Kasumi-1 (cell line): ENCODE measurements at places on chromosomes 7 and 10.

GRCh38 chr10:99845837-99846382, 63.5 kb downstream of the ABCC2 start:
- DNase-seq, result peak; percentile 94

GRCh38 chr10:132898391-132899053, 43.8 kb downstream of the CFAP46 start:
- no peak for DNase-seq

- DNase-seq, result no peak
Measured at GRCh38 chr7:154729056-154729455, 273.9 kb downstream of the PAXIP1 start.

GRCh38 chr10:77457721-77458120, 179.9 kb downstream of the KCNMA1 start:
- DNase-seq, result no peak

DNA sequence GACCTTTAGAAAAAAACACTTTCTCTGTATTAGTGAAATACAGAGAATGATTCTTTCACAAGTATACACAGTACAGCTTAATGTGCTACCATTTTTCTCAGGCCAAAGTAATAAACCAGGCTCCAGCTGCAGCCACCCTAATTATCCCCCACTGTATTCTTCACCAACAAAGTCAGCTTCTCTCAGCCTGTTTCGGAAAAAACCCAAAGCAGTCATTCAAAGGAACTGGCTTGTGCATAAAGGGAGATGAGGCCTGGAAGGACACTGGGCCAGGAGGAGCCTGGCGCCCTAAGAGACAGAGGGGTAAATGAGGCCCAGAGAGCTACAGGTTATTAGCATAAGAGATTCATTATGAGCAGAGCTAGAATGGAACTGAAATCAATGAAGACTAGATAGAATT, 9.2 kb downstream of the USP54 start:
- DNase-seq, result no peak

DNA sequence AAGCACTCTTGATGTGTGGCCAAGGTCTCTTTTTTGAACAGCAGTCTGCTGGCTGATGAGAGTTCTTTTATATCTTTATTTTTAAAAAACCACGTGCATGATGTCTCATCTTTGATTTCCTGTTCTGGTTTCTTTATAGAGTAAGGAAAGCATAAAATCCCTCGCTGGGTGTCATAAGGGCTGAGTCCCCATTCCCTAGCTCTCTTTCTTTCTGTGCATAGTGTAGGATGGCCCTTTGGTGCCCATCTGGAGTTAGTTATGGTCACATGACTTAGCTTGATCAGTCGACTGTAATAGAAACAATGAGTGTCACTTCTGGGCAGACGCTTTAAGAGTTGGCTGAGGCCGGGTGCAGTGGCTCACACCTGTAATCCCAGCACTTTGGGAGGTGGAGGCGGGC, 38.5 kb downstream of the GHRHR start:
- no peak for DNase-seq

DNA sequence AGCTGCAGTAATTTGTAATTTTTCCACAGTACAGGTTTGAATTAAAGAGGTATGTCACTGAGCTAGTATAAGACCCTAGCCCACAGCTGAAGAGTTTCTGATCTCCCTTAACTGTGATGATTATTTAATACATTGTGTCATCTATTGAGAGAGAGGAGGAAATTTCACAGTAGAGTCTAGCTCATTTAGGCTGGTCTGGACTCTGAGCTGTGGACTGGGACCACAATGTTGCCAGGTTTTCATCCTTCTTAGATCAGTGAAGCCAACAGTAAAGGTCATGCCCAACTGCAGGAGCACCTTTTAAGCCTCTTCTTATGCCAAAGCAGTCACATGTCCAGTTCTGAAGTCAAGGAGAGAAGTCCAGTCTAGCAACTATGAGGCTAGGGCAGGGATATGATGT, 8.9 kb downstream of the TES start:
- DNase-seq, result no peak

GRCh38 chr7:151696721-151697514, 177.2 kb upstream of the RHEB start:
- no peak for DNase-seq

- DNase-seq, result no peak
Measured at GRCh38 chr7:13420726-13421125, 568.7 kb downstream of the ETV1 start.

DNA sequence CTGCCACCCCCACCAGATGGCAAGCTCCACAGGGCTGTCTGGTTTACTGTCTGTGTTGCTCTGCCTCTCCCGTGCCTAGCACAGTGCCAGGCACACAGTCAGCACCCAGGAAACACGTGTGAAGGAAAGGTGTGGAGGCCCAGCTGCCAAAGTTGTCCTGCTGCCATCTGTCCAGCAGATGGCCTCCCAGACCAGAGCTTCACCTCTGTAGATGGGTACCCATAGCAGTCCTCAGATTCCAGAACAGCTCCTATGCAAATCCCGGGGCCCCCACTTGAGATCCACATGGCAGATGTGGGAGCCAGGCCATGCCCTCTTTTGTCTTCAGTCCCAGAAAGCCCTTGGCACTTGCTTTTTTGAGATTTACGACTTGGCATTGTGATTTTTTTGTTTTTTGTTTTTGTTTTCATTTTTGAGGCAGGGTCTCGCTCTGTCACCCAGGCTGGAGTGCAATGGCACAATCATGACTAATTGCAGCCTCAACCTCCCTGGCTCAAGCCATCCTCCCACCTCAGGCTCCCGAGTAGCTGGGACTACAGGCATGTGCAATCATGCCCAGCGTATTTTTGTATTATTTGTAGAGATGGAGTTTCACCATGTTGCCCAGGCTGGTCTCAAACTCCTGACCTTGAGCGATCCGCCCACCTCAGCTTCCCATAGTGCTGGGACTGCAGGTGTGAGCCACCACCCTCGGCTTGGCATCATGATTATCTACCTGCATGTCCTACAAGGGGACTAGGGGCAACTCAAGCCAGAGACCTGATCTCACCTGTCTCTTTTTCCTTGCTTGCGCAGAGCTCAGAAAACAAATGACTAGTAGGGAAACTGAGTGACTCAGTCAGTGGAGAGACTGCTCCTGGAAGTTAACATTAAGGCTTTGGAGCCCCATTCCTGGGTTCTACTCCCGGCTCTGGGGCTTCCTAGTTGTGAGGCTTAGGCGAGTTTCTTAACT, 16.9 kb upstream of the PALD1 start:
- DNase-seq, result peak; percentile 59

- no peak for DNase-seq
Measured at GRCh38 chr10:54585572-54585971, 215.5 kb downstream of the PCDH15 start.

DNA sequence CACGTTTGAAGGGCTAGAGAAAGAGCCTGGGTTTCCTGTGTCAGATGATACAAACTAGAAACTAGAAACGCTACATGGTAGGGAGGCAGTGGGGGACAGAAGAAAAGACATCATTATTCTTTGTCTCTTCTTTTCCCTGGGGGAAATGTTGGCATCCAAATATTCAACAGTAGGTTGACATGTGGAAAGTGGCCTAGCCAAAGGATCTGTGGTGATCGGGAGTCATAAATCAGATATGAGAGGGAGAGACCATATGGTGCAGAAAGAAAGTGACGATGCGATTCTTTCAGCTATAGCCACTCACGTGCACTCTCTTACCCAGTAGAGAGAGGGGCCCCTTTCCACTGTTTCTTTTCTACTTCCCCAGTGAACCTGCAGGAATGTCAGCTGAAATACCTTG, 964.7 kb downstream of the LRMDA start:
- no peak for DNase-seq

DNA sequence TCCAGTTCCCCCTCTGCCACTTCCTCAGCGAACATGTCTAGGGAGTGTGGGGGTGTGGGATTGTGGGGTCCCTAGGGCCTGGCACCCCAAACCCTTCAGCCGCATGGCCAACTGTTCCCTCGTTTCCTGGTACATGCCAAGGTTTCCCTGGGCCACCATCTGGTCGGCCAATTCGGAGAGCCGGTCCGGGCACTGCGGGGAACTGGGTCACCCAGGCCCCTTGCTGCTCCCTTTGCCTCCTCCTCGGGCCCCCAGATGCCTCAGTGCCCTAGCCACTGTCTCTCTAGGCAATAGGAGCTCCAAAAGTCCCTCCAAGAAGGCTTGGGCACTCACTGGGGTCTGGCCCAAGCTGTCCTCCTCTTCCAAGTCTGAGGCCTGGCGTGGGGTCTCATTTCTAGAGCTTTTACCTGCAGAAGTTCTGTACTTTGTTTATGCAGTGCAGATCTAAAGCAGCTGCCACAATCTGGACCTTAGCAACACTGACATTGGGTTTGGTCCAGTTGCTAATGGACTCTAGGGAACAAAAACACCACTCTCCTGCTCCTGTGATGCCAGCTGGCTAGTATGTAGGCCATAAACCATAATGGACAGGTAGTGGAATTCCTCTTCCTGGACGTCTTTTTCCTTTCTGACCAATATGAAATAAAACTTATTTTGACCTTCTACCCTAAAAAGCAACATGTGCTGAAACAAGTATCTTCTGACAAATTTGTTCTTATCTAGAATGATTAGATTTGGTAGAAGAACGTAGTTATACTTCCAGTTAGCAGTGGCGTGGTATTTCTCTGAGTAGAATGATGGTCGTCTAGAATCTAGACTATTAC, 172.9 kb downstream of the LRRC4 start:
- DNase-seq, result no peak

DNA sequence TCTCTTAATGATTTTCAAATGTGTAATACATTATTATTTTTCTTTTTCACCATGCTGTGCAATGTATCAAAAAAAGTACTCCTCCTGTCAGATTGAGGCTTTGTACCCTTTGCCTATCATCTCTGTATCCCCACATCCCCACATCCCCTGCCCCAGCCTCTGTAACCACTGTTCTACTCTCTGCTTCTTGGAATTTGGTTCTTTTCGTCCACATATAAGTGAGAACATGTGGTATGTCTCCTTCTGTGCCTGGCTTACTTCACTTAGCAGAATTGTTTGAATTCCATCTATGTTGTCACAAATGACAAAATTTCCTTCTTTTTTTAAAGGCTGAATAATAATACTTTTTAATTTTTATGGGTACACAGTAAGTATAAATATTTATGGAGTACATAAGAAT, 13.8 kb downstream of the TAF3 start:
- no peak for DNase-seq

- DNase-seq, result no peak
Measured at GRCh38 chr10:20744821-20745220, 152.3 kb downstream of the NEBL start.

GRCh38 chr10:25753776-25754175, 180.3 kb upstream of the MYO3A start:
- no peak for DNase-seq

- peak; percentile 84 for DNase-seq
Measured at GRCh38 chr7:26202019-26202990, 760 bp downstream of the CBX3 start.

DNA sequence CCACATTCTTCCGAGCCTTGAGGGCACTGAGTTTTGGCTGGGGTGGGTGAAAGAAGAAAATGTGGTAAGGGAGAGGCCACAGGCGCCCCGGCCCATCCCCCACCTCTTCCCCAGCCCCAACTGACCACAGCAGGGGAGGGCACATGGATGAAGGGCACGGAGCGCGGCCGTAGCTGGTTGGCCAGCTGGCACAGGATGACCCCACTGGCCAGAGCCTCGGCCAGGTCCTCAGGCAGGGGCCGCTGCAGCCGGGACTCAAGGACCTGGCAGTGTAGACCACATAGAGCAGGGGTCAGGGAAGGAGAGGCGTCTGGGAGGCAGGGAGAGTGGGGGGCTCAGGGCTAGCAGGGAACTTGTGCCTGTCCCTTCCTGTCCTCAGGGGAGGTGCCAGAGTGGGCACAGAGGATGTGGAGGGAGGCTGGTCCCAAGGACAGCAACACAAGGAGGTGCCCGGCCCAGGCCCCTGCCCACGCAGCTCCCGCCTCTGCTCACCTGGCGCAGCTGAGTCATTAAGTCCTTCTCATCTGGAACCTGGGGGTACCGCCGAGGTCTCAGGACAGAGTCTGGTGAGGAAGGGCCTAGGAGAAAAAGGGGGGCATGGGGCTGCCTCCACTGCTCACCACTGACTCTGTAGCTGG, 2.2 kb upstream of the SAP25 start:
- no peak for DNase-seq

- no peak for DNase-seq
Measured at GRCh38 chr10:98344589-98345038, 70.4 kb downstream of the PYROXD2 start.

DNA sequence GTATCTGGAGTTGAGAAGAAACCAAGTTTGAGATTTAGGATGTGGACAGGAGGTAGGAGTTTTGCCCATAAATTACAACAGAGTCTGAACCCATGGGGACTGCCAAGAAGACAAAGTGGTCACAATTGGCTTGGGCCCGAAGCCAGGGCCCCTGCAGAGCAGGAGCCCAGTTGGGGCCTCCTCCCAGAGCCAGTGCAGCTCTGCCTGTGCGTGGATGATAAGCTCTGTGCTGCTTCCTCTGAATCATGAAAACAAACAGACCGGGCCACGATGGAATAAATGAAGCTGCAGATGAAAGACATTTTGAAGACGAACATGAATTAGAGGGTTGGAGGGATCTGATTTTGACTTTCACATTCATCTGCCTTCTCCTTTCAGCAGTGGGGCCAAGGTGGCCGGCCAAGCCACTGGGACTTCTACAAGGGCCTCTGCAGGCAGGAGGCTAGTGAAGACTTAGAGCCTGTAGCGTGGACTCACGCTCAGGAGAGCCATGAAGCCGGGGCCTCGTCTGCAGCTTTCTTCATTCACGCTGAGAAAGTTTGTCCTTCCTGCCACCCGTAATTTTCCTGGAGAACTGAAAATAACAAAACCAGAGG, 156.8 kb upstream of the LYZL1 start:
- DNase-seq, result no peak

- no peak for DNase-seq
Measured at GRCh38 chr10:49352323-49352722, 43.6 kb downstream of the DRGX start.

DNA sequence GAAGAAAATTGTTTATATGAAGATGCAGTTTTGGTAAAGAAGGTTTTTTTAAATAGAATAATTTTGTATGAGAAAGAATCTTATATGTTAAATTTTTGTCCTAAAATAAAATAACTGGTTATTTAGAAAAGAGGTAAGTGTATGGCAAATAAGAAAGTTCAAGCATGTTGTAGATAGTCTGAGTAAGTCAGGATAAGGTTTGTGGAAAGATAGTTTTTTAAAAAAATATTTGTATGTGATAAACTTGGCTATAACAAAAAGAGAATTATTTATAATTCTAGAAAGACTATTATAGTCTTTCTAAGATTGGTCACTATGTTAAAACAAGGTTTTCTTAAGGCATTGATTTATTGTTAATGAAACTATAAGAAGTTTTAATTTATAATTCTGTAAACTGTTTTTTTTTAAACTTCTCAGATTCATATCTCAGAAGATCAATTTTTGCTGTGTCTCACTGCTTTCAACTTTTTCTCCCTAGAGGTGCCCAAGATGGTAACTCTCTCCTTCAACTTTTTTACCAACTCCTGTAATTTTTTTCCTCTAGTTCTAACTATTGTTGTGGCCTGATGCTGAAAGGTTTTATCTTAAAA, 698.6 kb downstream of the CCSER2 start:
- no peak for DNase-seq

GRCh38 chr7:497946-498655, 21.5 kb downstream of the PDGFA start:
- no peak for DNase-seq

DNA sequence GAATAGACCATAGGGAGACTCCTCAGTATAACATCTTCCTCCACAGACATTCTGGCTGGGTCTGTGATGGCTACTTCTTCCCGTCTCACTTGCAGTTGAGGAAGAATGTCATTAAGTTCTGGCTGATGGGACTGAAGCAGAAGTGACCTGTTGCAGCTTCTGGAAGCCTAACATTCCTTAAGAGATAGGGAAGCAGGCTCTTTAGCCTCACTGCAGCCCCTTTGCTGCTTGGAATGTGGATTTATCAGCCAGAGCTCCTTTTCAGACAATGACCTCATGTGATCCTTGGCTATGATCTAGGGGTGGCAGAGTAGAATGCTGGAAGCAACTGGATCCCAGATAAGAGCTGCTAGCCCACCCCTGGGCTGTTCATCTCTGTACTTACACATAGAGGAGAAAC, 142.5 kb downstream of the RNF216 start:
- DNase-seq, result no peak
